ENCODE measurements at places on chromosomes 2 and 18. TPM values are rescaled to one million over a fixed set of nuclear protein-coding genes. Genes with fewer than 3 reads are reported as not detected.

Gene EDAR
- total RNA-seq: not detected

Gene ACOXL
- 8.9 TPM for total RNA-seq

Gene ANKRD29
- total RNA-seq: not detected

Gene GAL3ST2
- total RNA-seq: 0.57 TPM

Gene AQP4
- 10.2 TPM for total RNA-seq

Gene SULT1C2
- 0.62 TPM for total RNA-seq

Gene GPR55
- total RNA-seq: 3.1 TPM

Gene CHRND
- not detected for total RNA-seq

Gene SUCLG1
- 35.1 TPM for total RNA-seq

Gene BOD1L2
- total RNA-seq: not detected

Gene HOXD13
- 0.35 TPM for total RNA-seq

Gene GPR39
- 11.4 TPM for total RNA-seq

Gene NT5C1B
- not detected for total RNA-seq

Gene NUP35
- total RNA-seq: 30.7 TPM

Gene PROKR1
- total RNA-seq: 3.8 TPM

Gene CPLX4
- total RNA-seq: not detected

Gene EFEMP1
- 4.0 TPM for total RNA-seq

Gene C1QL2
- total RNA-seq: not detected

Gene SGO2
- total RNA-seq: 25.3 TPM

Gene STK17B
- total RNA-seq: 6.2 TPM

Gene FAM98A
- 46.7 TPM for total RNA-seq

Gene TMEM18
- total RNA-seq: 20.1 TPM

Gene TSGA10
- 7.8 TPM for total RNA-seq

Gene RUFY4
- total RNA-seq: 0.35 TPM

Gene RNF125
- 19.3 TPM for total RNA-seq

Gene FABP1
- total RNA-seq: not detected

Gene PSMA8
- not detected for total RNA-seq

Gene ANKRD23
- total RNA-seq: 3.9 TPM

Gene CYP1B1
- 9.4 TPM for total RNA-seq

Gene MC5R
- 0.24 TPM for total RNA-seq

Gene CYB5A
- total RNA-seq: 80.3 TPM

Gene FMNL2
- 51.8 TPM for total RNA-seq

Gene ZAP70
- 7.8 TPM for total RNA-seq

Gene TOGARAM2
- 4.2 TPM for total RNA-seq

Gene ANTXR1
- total RNA-seq: 34.7 TPM

Gene KCNG2
- total RNA-seq: not detected

Gene CDH2
- total RNA-seq: 486 TPM

Gene LRRTM1
- 11.3 TPM for total RNA-seq

All from endodermal cell (in vitro differentiated cells).